ENCODE measurements at places on chromosomes 3 and 15.

GRCh38 chr15:38617831-38618230 is 53.2 kb upstream of the RASGRP1 start:
- DNase-seq = no peak

DNA sequence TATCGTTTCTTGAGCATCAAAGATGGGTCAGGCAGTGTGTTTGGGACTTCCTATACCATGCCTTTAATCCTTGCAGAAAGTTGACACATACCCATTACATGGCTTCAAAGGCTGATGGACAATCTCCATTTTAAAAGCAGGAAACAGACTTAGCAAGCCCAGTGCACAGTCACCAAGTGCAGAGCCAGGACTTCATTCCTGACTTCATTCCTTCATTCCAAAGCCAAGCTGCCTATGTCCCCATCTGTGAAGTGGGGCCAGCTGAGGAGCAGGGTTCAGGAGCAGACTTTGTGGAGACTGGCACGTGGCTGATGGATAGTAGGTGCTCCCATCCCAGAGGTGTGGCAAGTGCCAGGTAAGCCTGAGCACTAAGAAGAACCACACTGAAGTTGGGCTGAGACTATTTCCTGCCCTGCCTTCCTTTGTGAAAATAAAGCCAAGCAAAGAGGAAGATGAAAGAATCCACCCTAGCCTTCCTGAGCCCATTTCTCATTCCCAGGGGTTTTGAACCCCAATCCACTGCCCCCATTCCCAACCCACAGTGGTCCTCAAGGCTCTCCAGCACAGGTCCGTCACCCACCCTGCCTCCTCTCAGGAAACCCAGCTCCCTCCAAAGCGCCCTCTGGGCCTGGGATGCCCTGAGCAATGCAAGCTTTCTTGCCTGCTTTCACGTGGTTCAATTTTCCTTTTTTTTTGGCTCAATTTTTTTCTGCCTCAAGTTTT is 1.8 kb downstream of the CX3CR1 start:
- DNase-seq = no peak

DNA sequence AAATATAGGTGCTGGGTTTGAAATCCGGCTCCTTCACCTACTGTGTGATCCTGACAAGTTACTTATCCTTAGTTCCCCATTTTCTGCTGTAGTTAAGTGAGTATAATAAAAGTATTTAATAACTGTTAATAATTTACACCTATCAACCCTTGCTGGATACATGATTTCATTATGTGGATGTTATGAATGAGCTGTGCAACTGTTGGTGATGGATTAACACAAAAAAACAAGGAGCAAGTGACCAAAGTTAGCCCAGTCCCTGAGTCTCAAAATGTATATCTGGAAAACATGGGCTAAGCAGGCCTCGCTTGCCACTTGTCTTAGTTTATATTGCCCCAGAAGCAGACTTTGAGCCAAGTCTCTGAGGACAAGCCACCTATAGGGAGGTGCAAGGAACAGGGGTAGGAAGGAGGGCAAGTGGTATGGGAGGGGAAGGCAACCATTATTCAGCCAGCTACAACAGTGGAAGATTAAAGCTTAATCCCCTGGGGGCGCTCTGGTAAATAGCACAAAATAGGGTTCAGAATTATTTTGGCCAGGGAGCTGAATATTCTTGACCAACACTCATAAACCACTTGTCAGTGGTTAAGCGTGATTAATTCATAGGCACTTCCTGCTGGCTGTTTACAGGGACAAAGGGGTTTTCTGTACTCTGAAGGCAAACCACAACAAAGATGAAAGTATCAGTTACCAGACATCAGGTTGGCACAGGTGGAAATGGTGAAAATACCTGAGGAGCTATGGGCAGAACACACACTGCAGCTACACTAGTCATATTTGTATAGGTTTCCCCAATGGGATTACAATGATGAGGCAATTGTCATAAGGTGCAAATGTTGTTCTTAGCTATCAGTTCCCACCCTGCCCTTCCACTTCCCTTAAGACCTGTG is 76.2 kb downstream of the TRIM42 start:
- peak; percentile 30 for DNase-seq

- no peak for DNase-seq
Measured at GRCh38 chr15:69591905-69592508, 139.4 kb downstream of the RPLP1 start.

DNA sequence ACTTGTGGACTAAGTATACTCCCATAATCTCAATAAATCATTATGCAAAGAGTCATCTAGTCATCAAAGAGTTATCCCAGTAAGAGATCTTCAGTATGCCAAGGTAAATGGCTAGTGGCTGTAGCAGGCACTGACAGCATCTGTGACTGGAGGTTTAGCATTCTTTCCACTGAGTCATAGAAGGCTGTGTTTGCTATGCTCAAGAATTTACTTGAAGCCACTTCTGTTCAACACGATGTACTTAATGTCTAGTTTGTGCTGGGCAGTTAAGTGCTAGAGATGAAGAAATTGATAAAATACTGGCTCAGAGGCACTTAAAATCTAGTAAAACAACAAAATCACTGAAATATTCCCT is 13.0 kb downstream of the ZBED2 start:
- DNase-seq = no peak

- peak; percentile 76 for DNase-seq
Measured at GRCh38 chr3:50340448-50341329, at the start of gene RASSF1. RASSF1 (minus strand) TSS chr3:50340836; CDS start chr3:50340805, 31 bp downstream.

DNA sequence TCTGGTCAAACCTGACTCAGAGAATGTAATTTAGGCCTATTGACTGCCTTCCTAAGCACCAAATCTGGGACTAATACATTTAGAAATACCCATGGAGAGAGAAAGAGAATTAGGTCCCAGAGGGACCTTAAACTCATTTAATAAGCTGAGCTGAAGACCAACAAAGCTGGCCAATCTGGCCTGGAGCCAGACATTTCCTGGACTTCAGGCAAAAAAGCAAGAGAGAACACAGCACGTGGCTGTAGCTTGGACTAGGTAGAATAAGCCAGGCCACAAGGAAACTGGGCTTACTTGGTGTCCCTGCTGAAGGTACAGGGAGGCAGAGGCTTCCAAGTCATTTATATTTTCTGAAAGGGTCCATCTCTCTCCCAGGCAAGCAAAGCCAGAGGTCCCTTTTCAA is 88.1 kb downstream of the RTP4 start:
- DNase-seq = no peak

Data from GM23338 (cell line).